ELR (cell line): ENCODE measurements at places on chromosomes 7 and 10.

- peak; percentile 16 for DNase-seq
Measured at GRCh38 chr10:89531359-89531758, 4.0 kb downstream of the SLC16A12 start.

DNA sequence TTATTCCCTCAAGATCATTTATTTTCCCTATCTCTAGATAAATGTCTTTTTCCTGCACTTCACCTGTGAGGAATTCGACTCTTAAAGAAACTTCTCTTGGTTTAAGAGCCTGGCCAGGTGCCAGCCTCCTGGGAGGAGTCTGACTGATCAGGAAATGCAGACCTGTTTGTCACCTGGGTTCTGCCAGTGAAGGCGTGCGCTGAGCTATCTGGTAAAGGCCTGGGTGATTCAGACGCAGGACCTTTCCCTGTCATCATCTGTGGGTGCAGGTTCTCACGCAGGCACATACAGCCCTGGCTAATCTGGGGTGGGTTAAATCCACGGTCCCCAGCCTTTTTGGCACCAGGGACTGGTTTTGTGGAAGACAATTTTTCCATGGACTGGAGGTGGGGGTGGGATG is 65.3 kb upstream of the AQP1 start:
- no peak for DNase-seq

- no peak for DNase-seq
Measured at GRCh38 chr7:150569245-150569955, 2.2 kb downstream of the GIMAP4 start.

DNA sequence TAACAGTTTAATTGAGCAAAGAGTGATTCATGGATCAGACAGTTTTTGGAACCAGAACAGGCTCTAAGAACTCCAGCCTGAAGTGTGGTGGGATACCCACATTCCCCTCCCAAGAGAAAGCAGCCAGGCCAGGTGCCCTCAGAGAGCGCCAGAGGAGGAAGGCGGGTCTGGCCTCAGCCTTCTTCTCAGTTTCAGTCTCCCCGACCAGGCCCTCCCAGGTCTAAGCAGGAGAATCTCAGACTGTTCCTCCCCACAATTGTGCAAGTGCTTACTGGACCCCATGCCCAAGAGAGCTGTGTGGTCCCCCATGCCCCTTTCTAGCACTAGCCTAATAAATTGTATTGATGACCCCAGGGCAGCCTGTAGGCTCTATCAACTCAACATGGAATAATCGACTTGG is 25.6 kb downstream of the PPIF start:
- DNase-seq: no peak

DNA sequence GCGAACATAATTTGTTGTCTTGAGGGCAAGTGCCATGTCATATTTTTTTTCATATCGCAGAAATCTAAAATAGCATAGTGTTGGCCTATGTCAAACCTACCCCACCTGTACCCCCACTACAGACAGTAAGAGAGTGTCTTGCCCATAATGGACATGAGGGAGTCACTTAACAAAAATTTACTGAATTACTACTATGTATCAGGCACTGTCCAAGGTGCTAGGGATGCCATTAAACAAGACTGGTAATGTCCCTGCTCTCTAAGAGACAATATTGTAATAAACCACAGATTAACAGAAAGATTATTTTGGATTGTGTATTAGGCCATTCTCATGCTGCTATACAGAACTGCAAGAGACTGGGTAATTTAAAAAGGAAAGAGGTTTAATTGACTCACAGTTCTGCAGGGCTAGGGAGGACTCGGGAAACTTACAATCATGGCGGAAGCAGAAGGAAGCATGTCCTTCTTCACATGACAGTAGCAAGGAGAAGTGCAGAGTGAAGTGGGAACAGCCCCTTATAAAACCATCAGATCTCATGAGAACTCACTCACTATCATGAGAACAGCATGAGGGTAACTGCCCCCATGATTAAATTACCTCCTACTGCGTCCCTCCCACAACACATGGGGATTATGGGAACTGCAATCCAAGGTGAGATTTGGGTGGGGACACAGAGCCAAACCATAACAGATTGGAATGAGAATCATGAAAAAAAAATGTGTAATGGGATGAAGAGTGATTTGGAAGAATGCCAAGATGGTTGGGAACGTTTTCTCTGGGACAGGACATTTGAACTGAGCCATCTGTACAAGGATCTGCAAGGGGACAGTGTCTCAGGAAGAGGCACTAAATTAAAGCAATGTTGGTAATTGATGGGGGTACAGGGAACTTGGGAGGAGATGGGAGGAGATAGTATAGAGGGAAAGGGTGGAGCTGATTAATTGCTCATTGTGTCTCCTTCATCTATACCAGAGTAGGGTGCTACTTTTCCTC is 108.5 kb downstream of the FAM107B start:
- DNase-seq: peak; percentile 19

- no peak for DNase-seq
Measured at GRCh38 chr10:33276282-33276923, 58.1 kb downstream of the NRP1 start.

GRCh38 chr7:90412458-90413184 is 9.4 kb downstream of the CLDN12 start:
- DNase-seq: peak; percentile 47

- no peak for DNase-seq
Measured at GRCh38 chr7:120412139-120413050, 139.4 kb downstream of the KCND2 start.

DNA sequence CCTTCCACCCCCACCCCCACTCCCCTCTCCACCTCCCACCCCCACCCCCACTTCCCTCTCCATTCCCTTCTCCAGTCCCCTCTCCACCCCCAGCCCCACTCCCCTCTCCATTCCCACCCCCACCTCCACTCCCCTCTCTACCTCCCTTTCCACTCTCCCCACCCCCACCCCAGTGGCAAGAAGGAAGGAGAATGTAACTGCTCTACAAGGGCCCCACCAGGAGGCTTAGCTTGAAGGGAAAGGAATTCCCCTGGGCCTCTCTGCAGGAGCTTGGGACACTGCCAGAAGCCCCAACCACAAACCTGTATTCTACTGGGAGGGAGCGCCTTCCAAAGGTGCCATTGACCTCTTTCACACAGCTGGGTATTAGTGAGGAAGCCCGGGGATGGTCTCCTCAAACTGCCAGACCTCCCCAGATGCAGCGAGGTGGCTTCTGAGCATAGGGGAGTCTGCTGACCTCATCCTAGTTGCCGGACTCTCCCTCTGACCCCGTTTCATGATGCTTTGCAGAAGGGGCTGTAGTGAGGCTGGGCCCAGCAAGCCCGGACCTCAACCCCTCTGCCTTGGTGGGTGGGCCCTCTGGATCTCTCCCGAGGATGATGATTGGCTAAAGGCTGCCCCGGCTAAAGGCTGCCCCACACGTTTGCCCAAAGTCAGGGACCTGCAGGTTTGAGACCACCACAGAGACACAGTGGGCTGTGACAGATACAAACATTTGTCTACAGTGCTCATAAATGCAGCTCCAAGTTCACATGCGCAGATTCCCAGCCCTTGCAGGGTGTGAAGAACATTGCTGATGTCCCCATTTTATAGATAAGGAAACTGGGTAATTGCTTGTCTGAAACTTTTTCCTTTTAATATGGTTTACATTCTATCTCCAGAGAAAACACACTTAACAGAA is 2.9 kb downstream of the DEPP1 start:
- peak; percentile 65 for DNase-seq

- DNase-seq: no peak
Measured at GRCh38 chr7:83119026-83119382, 43.7 kb downstream of the PCLO start.

DNA sequence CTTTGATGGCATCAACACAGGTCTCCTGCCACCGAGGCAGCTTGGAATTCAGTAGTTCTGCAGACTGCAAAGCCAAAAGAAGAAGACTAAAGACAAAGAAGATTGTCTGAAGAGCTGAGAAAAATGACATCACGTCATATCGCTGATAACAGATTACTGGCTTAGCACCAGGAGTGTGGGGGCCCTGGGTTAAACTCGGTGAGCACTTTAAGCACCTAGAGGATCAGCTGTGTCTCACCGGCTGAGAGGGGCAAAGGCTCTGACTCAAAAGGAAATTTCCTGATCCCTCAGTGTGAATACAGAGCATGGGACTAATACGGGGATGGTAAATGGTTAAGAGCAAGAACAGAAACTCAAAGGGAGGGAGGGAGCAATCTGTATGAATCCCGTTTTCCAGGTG is 30.7 kb downstream of the BRI3 start:
- DNase-seq: no peak

- no peak for DNase-seq
Measured at GRCh38 chr7:83593921-83594475, 54.9 kb downstream of the SEMA3E start.

GRCh38 chr10:3783682-3784432 is 1.2 kb downstream of the KLF6 start:
- peak; percentile 71 for DNase-seq

- DNase-seq: no peak
Measured at GRCh38 chr10:24333736-24334135, 124.8 kb downstream of the KIAA1217 start.

DNA sequence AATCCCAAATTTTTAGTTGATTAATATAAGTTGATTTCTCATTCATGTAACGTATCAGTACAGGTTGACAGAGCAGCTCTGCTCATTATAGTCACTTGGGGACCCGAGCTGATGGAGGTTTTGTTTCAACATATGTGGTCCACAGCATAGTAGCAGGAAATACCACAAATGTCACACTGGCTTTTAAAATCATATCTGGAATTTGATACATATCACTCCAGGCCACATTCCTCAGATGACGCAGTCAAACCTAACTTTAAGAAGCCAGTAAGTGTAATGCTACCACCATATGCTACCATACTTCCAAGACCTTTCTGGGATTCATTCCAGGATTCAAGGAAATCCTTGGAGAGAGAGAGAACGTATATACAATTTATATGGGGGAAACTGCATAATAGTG is 156.3 kb downstream of the PHF14 start:
- peak; percentile 78 for DNase-seq

GRCh38 chr10:120606051-120606764 is 149.2 kb downstream of the PLPP4 start:
- DNase-seq: peak; percentile 3

- DNase-seq: peak; percentile 48
Measured at GRCh38 chr7:130897515-130898419, 163.8 kb upstream of the KLF14 start.

GRCh38 chr10:8352171-8353075 is 297.9 kb downstream of the GATA3 start:
- no peak for DNase-seq

GRCh38 chr7:102898532-102898859 is 14.3 kb upstream of the LRRC17 start:
- no peak for DNase-seq

DNA sequence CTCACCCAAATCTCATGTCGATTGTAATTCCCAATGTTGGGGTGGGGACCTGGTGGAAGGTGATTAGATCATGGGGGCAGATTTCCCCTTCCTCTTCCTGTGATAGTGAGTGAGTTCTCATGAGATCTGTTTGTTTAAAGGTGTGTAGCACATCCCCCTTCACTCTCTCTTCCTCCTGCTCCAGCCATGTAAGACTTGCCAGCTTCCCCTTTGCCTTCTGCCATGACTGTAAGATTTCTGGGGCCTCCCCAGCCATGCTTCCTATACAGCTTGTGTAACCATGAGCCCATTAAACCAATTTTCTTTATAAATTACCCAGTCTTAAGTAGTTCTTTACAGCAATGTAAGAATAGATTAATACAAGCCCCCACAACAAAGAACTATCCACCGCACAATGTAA is 109.9 kb upstream of the JAZF1 start:
- no peak for DNase-seq

GRCh38 chr10:63636812-63637211 is 115.6 kb downstream of the REEP3 start:
- DNase-seq: no peak

DNA sequence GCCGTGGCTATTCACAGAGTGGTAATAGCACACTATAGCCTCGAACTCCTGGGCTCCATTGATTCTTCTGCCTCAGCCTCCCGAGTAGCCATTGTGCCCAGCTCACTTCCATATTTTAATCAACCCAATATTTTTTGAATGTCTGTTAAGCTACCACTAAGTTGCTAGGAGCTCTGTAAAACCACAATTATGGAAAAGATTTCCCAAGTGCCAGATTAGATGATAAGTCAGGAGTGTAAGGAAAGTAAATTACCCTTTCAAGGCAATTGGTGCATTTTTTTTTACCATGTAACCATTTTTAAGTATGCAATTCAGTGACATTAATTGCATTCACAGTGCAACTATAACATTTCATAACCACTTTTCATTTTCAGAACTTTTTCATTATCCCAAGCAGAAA is 87.5 kb upstream of the GATAD1 start:
- no peak for DNase-seq

GRCh38 chr7:64871761-64872160 is 31.3 kb upstream of the ZNF273 start:
- DNase-seq: no peak

GRCh38 chr7:16846601-16847165 is 35.1 kb downstream of the AGR3 start:
- no peak for DNase-seq

DNA sequence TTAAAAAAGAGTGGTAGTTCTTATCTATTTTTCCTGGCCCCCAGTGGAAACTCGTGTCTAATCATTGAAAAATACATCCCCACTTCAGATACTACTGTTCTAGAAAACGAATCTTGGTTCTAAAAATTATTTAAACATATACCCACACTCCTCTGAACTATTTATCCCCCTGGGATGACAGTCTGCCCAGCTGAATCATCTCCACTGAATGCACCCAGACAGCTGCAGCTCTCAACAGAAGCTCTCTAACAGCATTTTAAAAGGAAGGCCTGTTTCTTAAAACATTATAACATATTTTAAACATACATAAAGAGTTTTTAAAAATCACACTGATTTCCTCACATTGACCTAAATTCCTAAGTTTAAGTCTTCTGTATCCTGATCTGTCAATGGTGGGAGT is 544.6 kb upstream of the PHF14 start:
- DNase-seq: no peak

GRCh38 chr7:69860486-69860885 is 262.2 kb downstream of the AUTS2 start:
- DNase-seq: no peak

DNA sequence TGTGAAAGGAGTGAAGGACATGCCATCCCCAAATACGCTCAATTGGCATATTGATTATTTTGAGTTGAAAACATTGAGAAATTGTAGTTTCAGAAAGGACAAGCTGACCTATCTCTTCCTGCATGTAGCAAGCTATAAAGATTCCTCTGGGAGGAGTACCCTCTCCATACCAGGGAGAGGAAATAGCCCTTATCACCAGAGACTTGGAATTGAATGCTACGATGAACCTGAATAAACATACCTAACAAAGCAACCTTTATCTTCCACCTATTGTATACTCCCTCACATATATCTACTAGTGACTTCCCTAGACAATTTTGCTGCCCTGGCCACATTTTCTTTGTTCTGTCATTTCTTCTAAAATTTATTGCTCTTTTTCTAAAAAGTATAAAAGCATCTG is 150.2 kb upstream of the EEPD1 start:
- DNase-seq: no peak

- DNase-seq: no peak
Measured at GRCh38 chr10:3494131-3494837, 290.7 kb downstream of the KLF6 start.
